AG04449 (cell line): ENCODE measurements at places on chromosomes 4 and X.

- DNase-seq, result no peak
These were observed 20.9 kb upstream of the SOD3 start for GRCh38 chr4:24774452-24774851.

DNA sequence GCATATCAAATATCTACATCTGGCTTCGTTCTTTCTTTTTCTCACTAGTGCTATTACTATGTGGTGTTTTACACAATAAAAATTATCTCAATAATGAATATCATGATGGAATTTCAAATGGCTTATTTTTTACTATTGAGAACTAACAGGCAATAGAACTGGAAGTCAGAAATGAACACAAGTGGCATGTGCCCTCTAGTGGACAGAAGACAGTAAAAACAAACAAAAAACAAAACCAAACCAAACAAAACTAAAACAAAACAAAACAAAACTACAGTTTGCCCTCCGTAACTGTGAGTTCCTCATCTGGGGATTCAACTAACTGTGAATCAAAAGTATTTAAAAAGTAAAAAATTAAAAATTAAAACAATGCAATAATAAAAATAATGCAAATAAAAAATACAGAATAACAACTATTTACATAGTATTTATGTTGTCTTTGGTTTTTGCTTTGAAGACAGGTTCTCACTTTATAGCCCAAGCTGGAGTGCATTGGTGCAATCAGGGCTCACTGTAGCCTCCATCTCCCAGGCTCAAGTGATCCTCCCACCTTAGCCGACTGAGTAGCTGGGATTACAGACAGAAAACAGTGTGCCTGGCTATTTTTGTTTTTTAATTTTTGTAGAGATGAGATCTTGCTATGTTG, 195.6 kb upstream of the TACR3 start:
- no peak for DNase-seq

DNA sequence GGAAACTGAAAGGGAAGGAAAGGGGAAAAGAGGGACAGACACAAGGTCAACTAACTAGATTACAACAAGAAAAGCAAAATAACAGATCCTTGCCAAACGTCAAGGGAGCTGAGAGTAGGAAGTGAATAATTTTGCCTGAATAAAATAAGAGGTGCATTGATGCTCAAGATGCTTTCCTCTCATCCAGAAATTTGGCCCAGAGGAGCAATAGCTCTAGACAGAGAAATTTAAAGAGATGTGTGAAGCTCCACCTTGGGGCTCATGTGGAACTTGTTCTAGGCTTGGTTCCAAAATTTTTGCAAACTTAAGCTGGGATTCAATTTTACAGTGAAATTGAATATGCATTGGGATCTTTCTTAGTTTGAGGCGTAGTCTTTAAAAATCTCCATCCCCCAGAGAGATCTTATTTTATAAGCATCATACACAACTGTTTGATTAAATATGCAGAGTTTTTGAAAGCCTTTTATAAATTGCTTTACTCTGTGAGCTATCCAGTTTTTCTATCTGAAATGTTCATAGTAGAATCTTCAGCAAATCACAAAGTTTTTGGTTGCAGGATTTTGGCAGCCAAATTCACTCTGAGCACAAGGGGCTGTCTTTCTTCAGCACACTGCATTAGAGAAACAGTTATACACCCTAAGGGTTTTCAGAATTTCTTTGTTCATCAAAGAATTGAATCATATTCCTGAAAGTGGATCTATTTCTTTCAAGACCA, 1159.5 kb downstream of the ADGRL3 start:
- no peak for DNase-seq

- DNase-seq, result no peak
These were observed 53.2 kb upstream of the CDKN2AIP start for GRCh38 chr4:183391204-183391603.

DNA sequence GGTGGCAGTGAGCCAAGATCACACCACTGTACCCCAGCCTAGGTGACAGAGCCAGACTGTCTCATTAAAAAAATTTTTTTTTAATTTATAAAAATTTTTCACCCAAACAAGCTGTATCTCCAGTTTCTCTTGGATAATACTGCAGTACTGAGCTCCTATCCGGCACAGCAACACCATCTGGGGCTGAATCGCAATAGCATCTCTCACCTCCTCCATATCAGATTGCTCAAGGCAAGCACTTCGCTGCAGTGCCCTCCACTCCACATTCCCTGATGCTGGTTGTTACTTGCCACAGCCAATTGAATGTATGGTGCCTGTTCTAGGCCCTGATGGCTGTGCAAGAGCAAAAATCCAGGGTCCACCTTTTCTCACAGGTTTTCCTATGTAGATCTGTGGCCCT, 69.3 kb upstream of the FAM241A start:
- no peak for DNase-seq

GRCh38 chr4:133585323-133585722, 436.2 kb downstream of the PCDH10 start:
- no peak for DNase-seq

DNA sequence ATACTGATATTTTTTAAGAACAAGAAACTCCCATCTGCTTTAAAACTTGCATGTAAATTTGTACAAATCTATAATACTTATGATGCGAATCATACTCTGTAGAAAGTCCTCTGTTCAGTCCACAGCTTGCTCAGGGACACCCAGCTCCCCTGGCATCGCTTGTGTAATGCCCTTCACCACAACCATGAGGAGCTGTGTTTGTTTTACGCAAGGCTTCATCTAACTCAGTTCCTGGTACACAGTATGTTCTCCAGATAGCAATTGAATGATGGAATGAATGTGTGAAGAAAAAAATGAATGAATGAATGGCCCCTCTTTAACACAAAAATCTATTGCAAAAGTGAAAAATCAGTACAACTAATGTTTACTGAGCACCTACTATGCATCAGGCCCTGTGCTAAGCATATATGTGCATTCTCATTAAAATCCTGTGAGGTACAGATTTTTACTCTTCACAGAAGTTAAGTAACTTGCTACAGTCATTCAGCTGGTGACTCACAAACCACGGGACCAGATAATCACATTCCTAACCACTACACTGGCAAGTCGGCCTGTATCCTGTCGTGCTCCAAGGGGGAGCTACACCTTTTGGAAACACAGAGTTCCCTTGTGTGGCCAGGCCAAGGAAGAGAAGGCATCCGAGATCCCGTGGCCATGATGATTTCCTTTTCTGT, 58.7 kb upstream of the KDR start:
- peak; percentile 84 for DNase-seq

GRCh38 chr4:5964030-5964429, 54.2 kb downstream of the C4orf50 start:
- no peak for DNase-seq

GRCh38 chr4:71974681-71975080, 57.1 kb upstream of the NPFFR2 start:
- DNase-seq, result no peak

DNA sequence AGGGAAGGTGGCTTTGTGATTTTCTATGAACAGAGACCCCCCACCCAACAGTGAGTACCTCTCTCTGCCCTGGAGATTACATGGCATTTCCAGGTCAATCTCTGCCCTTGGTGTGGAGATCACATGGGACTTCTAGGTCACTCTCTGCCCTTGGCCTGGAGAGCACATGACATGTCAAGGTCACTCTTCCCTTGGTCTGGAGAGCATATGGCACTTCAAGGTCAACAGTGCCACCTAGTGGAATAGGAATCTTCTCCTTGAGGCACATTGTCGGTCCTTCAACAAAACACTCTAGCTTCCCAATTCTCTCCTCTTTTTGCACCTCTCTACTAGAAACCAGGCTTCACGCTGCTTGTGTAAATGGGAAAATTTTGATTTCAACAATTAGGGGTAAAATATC, 66.2 kb upstream of the TACR3 start:
- DNase-seq, result no peak

DNA sequence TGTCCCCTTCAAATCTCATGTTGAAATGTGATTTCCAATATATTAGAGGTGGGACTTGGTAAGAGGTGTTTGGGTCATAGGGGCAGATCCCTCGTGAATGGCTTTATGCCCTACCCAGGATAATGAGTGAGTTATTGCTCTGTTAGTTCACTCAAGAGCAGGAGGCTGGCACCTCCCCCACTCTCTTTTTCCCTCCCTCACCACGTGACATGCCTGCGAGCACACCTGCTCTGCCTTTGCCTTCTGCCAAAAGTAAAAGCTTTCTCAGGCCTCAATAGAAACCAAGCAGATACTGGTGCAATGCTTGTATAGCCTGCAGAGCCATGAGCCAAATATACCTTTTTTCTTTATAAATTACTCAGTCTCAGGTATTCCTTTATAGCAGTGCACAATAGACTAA, 286.3 kb upstream of the UGT8 start:
- no peak for DNase-seq

GRCh38 chr4:24144381-24144780, 254.5 kb upstream of the PPARGC1A start:
- no peak for DNase-seq

- no peak for DNase-seq
These were observed 100.3 kb upstream of the PDE5A start for GRCh38 chr4:119728692-119729593.

DNA sequence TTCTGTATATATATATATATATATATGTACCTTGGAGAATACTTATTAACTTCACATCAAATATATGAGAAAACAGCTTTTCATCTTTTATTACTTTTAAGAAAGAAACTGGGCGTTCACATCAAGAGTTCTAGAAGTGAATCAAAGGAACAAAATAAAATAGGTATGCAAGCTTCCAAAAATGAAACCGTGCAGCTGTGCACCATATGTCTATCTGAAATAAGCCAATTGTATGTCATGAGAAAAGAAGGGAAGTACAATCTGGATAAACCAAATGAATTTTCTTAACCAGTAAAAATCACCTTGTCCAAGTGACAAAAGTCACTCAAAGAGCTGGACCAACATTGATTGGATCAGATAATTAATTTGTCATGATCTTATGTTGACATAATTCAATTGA, 405.4 kb upstream of the TECRL start:
- DNase-seq, result no peak

DNA sequence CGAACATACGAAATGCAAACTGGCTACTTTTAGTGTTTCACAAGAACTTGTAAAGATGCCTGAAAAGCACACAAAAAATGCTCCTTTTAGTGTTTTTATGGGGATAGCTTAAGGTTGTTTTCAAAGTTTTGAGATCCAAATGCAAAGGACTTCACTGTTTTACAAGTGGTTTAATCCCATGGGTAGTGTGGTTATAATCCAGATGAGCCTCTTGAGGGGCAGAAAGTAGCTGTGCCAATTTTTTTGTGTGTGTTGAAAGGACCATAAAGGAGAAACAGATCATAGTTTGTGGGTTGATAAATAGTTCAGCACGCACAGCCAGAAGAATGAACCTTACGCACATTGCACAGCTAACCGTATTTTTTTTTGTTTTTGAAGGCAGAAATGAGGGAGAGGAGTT, 126.9 kb upstream of the GIMD1 start:
- DNase-seq, result peak; percentile 37

DNA sequence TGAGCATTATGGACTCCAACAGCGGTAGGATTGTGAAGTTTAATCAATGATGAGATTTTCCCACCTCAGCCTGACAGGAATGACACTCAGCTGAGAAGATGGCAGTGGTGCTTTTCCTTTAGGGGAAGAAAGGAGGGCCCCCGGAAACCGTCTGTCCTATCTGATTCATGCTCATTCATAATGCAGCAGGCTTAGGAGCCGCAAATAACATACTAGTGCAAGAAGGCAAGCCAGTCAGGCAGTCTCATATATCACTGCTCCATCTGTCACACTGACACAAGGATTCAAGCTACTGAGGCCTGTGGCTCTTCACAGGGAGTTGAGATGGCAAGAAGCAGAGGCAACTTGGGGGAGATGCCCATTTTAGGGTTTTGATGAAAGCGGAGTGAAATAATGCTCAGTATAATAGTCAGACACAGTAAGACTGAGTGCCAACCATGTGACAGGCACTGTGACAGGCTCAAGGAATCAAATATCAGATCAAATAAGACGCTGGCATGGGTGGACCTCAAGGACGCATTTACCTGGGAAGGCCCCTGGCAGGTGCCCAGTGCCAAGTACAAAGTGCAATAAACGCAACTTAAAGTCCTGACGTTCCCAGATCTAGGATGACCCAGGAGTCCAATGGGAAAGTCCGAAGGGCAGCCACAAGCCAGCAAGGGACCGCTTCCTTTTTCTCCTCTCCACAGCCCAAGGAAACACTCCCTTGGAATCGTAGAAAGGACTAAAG, 63.4 kb downstream of the FHDC1 start:
- DNase-seq, result no peak

DNA sequence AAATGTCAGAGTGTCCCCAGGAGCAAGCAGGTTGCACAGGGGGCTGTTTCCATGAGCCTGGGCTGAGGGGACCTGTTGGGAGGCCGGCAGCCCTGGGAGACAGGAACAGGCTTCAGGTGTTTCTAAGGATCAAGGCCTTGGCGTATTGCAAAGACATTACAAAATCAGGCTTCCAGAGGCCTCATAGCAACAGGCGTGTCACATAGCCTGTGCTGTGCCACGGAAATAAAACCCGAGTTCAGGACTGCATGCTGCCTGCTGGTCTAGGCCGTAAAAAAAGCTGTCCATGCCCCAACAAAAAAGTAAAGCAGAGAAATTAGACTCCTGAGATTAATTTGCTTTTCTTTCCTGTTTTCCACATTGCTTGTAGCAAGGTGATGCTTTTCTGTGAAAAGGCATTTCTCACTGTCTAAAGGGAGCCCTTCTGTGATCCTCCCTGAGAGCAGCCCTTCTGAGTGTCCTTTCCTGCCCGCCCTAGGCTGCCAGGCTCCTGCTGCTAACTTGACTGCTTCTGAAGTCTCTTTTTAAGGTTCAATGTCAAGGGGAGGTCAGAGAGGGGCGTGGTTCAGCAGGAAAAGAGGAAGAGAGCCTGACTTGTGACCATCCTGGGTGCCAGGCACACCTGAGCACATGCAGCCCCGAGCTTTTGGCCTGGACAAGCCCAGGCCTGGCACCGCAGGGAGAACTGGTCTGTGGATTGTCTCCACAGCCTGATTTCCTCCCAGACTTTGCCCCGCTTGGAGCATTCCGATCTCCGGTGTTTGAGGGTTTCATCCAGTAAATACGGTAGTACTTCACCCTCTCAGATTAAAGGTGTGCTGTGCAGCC, 21.3 kb downstream of the SHROOM2 start:
- DNase-seq, result no peak

GRCh38 chr4:11548597-11549082, 119.9 kb upstream of the HS3ST1 start:
- DNase-seq, result no peak

- DNase-seq, result no peak
These were observed 725.5 kb upstream of the ATOH1 start for GRCh38 chr4:93103042-93103441.

- no peak for DNase-seq
These were observed 10.6 kb upstream of the PRDX4 start for GRCh38 chrX:23656684-23657083.

DNA sequence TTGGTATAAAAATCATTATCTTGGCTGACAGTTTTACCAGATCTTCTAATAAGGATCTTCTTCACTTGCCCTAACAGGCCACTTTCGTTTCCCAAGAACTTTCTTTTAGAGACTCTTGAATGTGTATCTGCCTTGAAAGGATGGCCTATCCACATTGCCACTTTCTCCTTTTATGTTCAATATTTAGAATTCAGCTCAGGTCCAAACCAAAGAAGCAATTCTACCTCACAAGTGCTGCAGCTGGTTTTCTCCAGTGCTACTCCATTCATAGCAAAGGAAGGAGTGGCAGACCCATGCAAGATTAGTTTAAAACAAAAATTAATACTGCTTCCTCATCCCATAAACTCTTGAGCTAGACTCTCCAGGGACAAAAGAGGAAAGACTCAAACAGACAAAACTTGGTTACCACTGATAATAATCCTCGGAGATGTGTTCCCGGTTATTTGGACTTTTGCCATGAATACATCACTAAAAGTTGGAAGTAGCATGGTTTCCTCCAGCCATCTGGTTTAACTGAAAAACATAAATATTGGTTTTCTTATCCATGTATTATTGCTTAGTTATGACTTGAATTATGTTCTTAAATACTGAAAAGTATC, 401.8 kb downstream of the PABPC4L start:
- no peak for DNase-seq
